ENCODE measurements at places on chromosomes 16 and 17.
A peak's percentile ranks its signal among the peaks of the same experiment; 100 is the strongest.

- no peak for DNase-seq
Measured at GRCh38 chr17:45288825-45289224, 26.9 kb upstream of the SPATA32 start.

- DNase-seq: no peak
Measured at GRCh38 chr17:47728214-47728877, 4.7 kb upstream of the TBX21 start.

GRCh38 chr16:67245186-67245585 is 2.1 kb downstream of the FHOD1 start:
- DNase-seq: no peak

DNA sequence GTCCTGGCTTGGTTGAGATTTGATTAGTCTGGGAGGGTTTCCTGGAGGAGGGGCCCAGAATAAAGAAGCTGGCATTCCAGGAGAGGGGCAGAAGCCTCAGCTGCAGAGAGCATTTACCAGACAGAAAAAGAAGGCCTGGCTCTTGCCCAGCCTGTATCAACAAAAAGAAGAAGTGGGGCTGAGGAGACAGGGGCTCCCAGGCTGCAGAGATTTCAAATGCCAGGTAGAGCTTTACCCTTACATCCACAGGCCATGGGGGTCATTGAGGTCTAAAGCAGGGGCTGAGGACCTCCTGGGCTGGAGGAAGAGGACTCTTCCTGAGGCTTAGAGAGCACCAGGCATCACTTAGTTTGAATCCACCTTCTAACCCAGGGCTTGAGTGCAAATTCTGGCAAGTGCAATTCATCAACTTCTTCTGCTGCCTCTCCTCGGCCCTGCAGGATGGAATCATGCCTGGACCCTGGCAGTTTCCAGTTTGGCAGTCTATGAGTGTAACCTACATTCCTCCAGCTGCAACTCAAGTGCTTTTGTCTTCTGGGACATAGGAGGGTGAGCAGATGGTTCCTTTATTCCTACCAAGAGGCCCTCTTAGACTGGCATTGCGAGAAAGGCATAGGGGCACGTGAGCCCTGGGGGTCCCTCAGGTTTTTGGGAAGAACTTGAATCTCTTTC is 15.3 kb downstream of the CA7 start:
- DNase-seq: no peak

DNA sequence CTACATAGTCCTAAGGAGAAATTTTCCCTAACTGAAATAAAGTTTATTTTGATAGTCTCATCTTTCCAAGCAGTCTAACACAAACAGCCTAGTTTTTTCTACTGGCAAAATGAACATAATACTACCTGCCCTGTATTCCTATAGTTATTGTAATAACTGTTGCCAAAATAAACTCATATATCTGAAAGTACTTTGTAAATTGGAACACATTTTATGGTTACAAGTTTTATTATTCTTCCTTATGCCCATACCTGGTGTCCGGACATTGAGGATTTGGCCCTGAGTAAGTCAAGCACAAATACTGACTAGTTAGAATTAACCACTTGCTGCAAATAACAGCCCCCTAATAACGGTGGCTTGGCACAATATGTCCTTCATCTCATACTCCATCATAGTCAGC is 120.4 kb upstream of the TOM1L1 start:
- no peak for DNase-seq

GRCh38 chr17:59149051-59149450 is 5.9 kb downstream of the SKA2 start:
- peak; percentile 24 for DNase-seq

DNA sequence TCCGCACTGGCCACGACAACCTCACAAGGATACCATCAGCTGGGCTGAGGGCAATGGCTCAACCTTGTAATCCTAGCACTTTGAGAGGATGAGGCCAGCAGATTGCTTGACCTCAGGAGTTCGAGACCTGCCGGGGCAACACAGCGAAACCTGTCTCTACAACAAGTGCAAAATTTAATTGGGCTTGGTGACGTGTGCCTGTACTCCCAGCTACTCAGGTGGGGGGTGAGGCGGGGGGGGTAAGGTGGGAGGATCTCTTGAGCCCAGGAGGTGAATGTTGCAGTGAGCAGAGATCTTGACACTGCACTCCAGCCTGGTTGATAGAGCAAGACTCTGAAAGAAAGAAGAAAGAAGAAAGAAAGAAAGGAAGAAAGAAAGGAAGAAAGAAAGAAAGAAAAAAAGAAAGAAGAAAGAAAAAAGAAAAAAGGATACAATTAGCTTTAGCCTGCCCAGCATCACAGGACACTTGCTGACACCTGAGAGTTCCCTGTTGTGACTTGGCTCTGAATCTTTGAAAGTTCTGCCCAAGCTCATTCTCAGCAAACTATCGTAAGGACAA is 5.2 kb upstream of the MT1E start:
- DNase-seq: no peak

DNA sequence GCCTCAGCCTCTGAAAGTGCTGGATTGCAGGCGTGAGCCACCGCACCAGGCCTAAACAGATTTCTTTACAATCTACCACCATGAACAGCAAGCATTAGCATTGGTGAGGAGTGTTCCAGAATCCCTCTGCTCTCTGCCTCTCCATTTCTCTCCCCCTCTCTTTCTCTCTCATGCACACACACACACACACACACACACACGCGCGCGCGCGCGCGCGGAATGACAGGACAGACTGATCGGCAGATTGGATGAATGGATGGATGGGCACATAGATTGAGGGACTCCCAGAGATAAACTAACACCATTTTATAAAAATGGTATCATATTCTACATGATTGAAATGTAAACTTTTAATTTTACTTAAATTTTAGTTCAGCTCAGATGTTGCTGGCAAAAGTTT is 3.3 kb downstream of the CARD14 start:
- no peak for DNase-seq

- DNase-seq: peak; percentile 25
Measured at GRCh38 chr16:72073560-72074230, 10.7 kb downstream of the HPR start.

GRCh38 chr16:14129502-14129901 is 58.4 kb downstream of the MRTFB start:
- DNase-seq: no peak

DNA sequence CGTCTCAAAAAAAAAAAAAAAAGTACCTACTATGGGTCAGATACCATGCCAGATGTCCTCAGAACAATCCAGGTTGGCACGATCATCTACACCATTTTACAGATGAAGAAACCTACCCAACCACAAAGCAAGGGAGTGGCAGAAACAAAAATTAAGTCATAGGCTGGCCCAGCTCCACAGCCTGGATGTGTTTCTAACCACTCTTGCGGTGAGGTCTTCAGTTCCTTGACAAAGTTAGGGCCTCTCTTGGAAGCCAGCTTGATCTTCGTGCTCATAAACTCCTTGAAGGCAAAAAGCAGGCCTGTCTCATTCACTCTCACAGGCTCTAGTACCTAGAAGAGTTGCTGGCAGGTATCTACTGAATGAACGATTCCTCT is 6.2 kb downstream of the GGA2 start:
- peak; percentile 66 for DNase-seq

All from fibroblast of pulmonary artery (primary cell).